ENCODE measurements at places on chromosomes 4 and X.

DNA sequence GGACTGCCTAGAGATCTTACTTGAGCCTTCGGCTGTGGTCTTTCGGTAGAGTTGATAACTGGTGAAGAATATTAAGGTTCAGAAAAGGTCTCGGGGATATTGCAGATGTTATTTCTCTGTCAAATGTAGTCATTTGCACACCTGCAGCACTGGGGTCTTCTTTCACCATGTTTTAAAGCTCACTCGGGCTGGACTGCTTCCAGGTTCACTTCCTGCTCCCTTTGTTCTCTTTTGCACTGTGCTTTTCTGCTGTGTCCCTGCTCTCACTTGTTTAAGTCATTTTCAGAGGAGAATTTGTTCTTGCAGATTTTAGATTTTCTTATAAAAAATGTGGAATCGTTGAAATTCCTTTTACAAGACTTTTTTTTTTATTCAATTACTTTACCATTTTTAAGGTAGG is 68.5 kb downstream of the BMPR1B start:
- no peak for DNase-seq

GRCh38 chr4:187302457-187303150 is 578.9 kb upstream of the FAT1 start:
- no peak for DNase-seq

DNA sequence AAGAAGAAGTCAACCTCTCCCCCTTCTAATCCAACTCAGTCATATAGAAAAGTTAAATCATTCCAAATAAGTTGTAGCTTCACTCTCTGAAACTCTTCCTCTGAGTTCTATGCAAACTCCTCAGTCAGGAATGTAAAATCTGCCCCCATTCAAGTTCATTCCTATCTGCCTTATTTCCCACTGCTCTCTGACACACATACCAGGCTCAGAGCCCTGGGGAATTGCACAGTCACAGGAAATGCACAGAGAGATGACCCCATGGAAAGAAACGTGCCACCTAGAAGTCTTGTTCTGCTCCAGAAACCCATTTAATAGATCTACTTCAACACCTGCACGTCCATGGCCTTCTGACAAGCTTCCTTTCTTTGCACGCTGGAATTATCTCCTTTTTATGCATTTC is 236.0 kb upstream of the VCX3A start:
- DNase-seq = no peak

- no peak for DNase-seq
Measured at GRCh38 chr4:43348591-43348990, 456.1 kb downstream of the GRXCR1 start.

DNA sequence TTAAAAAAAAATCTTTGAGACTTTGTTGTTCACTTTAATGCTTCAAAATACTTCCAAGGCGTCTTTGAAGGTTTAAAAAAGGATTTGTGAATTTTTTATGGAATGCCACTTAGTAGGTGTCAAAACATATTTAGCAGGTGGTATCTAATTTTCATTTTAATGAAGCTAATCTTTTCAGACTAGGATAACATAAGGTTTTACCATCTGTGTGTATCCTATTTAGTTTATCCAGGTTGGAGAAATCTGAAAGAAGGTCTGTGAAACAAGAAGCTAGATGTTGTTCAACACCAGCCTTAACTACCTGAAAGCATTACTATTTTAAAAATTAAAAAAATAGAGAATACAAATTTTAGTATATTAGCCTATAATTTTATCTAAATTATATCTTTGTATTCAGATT is 193.4 kb downstream of the GRID2 start:
- DNase-seq = no peak

DNA sequence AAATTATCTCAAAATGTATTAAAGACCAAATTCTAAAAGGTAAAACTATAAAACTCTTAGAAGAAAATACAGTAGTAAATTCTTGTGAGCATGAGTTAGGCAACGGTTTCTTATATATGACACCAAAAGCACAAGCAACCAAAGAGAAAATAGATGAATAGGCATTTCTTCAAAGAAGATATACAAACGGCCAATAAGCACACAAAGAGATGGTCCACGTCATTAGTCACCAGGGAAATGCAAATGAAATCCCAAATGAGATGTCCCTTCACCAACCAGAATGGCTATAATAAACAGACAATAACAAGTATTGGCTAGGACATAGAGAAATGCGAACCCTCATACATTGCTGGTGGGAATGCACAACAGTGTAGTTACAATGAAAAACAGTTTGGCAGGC is 44.6 kb downstream of the RAB33A start:
- DNase-seq = no peak

GRCh38 chrX:112654871-112655270 is 24.9 kb downstream of the LHFPL1 start:
- DNase-seq = no peak

DNA sequence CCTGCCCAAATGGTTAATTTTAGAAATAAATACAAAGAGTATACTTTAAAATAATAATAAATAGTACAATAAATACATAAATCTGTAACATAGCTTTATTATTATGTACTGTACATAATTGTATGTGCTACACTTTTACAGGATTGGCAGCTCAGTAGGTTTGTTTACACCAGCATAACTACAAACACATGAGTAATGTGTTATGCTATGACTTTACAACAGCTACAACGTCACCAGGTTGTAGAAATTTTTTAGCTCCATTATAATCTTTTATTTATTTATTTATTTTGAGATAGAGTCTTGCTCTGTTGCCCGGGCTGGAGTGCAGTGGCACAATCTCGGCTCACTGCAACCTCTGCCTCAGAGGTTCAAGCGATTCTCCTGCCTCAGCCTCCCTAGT is 31.8 kb downstream of the RNF150 start:
- DNase-seq = no peak

DNA sequence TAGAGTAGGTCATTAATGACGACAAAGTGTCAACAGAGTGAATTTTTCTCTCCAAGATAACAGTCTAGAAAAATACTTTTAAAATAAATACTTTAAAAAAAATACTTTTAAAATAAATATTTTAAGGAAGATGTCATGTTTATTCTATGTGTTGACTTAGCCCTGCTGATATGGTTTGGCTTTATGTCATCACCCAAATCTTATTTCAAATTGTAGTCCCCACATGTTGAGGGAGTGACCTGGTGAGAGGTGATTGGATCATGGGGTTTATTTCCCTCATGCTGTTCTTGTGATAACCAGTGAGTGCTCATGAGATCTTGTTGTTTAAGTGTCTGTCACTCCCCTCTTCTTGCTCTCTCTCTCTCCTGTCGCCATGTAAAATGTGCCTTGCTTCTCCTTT is 754.9 kb upstream of the SLIT2 start:
- no peak for DNase-seq

GRCh38 chr4:4387531-4388310 is 819 bp downstream of the NSG1 start:
- no peak for DNase-seq

- DNase-seq = no peak
Measured at GRCh38 chrX:130165181-130165702, 399 bp downstream of the AIFM1 start.

GRCh38 chr4:68175562-68176155 is 46.0 kb upstream of the TMPRSS11F start:
- DNase-seq = peak; percentile 35

GRCh38 chr4:53116954-53117353 is 248.9 kb downstream of the SCFD2 start:
- DNase-seq = no peak

DNA sequence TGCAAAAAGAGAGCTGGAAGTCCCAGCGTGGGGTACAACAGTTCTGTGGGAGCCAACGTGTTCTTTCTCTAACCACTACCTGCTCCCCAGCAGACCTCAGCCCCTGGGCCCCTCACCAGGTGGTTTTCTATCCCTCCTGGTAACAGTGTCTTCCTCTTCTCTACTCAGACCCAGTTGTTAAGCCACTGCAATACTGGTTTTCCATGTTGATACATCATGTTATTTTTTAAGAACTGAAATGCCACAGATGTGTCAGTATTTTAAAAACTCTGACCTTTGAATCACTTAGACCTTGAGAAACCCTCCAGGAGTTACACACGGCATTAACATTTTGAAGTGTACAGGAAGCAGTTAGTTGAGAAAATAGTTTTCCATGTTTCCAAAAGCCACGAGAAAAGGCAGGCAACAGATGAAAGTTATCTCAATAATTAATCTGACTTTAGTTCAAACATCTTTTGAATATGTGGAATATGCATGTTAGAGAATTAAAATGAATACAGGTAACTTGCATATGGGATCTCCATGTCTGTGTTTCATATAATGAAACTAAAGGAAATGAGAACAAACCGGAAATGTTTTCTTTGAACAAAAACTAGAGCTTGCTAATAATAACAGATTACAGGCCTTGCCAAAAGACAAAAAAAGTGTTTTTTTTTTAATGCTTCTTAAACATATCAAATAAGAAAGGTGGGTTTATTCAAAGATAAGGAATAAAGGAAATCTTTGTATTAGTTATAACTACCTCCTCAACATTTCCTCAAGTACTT is 108.8 kb downstream of the ZNF827 start:
- DNase-seq = no peak

DNA sequence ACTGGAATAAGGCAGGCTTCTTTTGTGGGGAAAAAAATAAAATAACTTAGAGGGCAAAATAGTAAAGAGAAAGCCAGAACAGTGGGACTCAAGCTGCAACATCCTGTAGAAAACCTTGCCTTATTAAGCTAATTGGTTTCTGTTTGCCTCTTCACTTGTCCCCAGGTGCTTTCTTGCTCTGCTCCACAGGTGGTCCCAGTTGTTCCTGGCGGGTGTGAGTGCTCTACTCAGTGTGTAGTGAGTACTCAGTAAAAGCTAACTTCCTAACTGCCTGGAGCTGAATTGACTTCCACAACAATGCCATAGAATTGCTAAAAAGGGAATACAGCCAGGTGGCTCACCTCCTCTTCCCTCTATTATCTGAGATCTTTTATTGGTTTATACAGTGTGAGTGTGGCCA is 930.2 kb downstream of the C4orf33 start:
- DNase-seq = no peak

GRCh38 chr4:74628852-74629620 is 165.3 kb downstream of the BTC start:
- no peak for DNase-seq

DNA sequence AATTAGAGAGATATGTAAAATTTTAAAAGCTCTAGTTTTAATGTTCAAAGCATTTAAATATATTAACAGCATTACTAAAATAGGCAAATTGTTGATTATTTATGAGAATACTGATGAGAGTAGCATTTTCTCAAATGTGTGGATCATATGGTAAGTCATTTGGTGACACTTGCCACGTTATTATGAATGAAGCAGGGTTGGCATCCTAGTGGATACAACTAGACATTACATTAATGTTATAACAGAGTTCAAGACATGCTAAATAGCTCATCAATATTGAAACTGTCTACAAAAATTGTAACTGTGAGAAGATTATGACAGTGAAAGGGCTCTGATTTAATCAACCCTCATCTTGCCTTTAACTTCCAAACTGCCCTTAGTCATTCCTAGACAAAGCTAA is 171.1 kb downstream of the PDGFC start:
- DNase-seq = no peak

DNA sequence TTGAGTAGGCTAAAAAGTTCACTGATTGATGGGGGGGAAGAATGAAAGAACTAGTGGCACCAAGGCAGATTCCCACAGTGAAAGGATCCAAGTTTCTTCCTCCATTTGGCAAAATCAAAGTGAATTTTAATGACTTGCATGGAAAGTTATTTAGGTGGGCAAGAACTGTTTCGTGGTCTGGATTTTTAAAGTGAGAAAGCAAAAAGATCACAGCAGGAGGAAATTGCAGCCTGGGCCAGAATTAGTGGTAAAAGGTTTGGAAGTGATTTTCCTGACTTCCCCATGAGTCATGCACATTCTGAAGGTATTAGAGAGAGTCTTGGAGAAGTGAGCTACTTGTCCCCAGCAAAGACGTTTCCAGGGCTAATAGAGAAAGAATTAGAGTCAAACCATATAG is 207.8 kb downstream of the ANTXR2 start:
- DNase-seq = no peak

DNA sequence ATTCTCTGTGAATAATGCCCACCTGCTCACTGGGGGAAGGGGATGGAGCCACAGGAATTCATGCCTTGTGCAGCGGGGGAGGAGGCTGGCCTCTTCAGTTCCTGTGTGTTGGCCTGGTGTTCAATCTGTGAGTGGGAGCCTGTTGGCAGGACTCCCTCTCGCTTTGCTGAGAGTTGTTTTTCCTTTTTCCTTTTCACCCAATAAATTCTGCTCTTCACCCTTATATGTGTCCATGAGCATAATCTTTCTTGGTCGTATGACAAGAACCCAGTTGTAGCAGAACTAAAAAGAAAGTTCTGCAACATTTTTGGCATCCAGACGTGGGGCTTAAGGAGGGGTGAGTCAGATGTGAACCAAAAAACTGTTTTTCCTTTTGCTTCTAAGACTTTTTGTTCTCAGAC is 235.2 kb upstream of the HDX start:
- no peak for DNase-seq
